ENCODE measurements at places on chromosomes 6 and 20.

DNA sequence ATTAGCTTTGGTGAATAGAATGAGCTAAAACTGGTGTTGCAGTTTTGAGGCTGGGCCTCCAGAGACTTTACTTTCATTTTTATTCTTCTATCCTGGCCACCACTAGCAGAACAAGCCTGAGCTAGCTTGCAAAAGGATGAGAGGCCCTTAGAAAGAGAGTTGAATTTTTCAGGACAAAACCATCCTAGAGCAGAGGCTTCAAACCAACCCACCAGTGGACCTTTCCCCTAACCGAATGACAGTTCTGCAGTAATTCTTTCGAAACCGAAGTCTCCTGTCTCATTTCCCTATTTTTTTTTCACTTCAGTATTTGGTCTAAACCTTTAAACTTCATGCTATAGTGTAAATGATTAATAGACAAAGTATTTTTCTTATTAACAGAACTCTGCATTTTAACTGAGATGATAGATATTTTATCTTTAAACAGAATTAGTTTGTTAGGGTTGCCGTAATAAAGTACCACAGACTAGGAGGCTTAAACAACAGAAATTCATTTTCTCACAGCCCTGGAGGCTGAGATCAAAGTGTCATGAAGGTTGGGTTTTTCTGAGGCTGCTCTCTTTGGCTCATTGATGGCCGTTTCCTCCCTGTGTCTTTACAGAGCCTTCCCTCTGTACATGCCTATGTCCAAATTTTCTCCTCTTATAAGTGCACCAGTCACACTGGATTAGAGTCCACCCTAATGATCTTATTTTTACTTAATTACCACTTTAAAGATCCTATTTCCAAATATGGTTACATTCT is 80.6 kb upstream of the PAK5 start:
- ATAC-seq: no peak

DNA sequence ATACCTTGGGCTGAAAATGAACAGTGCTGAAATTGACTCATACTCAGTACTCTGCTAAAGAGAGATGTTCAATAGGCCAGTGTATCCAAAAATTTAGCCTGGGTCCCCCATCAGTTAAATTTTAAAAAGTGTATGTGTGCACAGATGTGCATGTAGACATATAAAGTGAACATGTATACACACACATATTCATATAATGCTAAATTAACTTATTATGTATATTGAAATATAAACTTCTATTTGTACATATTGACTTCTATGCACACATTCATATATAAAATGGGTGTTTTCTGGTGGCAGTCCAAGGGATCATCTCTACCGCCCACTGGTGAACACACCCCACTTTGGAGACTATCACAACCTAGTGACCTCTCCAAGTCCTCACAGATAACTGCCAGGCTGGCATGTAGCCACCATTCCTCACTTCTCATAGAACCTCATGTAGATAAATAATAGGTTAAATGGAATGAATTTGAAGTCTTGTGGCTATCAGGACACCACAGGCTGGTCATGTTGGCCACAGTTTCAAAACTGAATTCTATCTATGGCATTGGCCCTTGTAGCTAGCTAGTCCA is 8.8 kb downstream of the SLC22A16 start:
- no peak for ATAC-seq

GRCh38 chr6:89963391-89963790 is 69.1 kb downstream of the GJA10 start:
- ATAC-seq: no peak

- ATAC-seq: no peak
Measured at GRCh38 chr20:61230166-61230565, 21.9 kb upstream of the CDH4 start.

- ATAC-seq: peak; percentile 78
Measured at GRCh38 chr20:47440857-47441773, 60.6 kb upstream of the NCOA3 start.

GRCh38 chr6:122800906-122801305 is 11.8 kb downstream of the SMPDL3A start:
- no peak for ATAC-seq

GRCh38 chr20:3262566-3262965 is 23.6 kb upstream of the SLC4A11 start:
- ATAC-seq: no peak

GRCh38 chr6:50112981-50113857 is 63.5 kb upstream of the DEFB112 start:
- ATAC-seq: no peak

- peak; percentile 63 for ATAC-seq
Measured at GRCh38 chr6:36701401-36701991, 3.9 kb downstream of the RAB44 start.

DNA sequence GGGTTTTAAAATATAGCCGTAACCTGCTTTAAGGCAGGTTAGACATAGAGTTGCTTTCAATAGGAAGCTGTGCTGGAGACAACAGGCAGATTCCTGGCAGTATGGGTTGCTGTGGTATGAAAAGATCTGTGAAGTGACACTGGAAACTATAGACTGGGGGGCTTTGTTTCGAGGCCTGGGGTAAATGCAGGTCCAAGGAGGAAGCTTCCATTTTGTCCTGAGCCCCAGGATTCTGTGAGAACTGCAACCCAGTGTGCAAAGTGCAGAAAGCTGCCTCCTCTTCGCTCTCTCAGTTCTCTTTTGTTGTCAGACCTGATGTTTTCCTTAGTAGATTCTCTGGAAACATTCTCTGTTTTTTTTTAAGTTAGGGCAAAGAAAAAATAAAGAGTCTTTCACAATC is 86.9 kb downstream of the LYRM4 start:
- peak; percentile 31 for ATAC-seq

DNA sequence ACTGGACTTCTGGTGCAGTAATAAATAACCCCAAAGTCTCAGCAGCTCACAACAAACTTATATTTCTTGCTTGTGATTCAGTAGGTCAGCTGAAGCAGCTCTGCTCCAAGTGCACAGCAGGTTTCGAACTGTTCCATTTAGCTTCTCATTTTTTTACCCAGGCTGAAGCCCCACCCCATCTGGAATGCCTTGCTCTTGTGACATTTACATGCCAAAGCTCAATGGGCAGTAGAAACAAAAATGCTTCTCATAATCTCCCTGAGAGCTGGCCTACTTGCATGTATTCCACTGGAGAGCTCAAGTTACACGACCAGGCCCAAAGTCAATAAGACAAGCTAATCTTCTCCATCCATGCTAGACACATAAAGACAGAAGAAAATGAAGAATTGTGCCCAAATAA is 165.2 kb downstream of the HAO1 start:
- ATAC-seq: no peak

DNA sequence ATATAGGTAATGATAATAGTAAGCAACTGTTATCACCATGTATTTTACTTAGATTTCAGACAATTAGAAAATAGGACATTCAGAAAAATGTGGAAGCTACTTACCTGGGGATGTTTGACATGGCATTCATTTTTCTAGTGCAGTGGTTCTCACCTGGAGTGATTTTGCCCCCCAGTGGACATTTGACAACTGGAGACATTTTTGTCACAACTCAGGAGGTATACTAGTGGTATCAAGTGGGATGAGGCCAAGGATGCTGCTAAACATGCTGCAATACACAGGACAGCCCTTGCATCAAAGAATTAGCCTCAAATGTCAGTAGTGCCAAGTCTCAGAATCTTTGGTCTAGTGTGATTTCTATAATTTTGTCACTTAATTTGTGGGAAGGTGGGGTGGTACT is 36.1 kb downstream of the NUS1 start:
- no peak for ATAC-seq

GRCh38 chr6:38570750-38571149 is 69.0 kb downstream of the BTBD9 start:
- peak; percentile 55 for ATAC-seq

DNA sequence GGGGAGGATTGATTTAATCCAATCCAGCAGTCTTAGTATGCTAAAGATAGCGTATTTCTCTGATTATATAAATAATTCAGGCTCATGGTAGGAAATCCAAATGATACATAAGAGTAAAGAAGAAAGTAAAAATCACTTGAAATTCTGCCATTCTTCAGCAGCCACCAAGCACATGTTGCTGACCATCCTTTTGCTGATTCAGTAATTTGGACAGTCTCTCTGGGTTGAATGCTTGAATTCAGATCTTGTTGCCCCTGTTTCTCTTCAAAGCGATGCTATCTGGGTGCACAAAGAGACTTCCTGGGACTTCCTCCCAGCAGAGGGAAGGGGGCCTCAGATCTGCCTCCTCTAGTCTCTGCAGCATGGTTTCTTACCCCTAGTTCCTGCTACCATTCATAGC is 609.1 kb downstream of the UTRN start:
- no peak for ATAC-seq

DNA sequence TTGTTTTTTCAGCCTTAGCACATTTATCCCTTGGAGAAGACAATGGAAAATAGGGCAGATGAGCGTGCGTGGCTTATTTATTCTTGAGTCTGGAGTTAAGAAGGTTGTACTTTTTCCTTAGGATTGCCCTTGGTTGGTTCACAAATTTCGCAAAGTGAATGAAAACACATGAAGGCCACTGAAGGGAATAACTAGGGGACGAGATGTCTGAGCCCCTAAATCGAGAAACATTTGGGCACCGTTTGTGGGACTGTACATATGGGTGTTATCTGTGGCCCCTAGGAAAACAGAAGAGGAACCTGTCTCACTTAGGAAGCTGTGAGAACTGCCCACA is 19.4 kb upstream of the TRIM27 start:
- ATAC-seq: no peak

GRCh38 chr6:107819964-107820337 is 4.2 kb downstream of the SCML4 start:
- ATAC-seq: peak; percentile 48

DNA sequence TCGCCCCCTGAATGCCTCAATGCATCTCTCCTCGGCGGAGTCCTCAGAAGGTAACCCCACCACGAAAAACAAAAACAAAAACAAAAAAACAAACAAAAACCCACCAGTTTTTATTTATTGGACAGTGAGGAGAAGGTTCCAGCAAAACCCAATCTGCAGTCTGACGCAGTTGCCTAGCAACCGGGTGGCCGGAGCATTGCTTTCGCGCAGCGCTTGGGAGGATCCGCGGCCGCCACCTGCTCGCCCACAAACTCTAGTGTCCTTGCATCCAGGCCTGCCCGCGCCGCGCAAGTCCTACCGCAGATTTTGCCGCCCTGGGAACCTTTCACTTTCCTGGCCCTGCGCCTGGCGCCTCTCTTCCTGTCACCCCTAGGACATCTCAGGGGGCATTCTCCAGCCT is 17.6 kb downstream of the TFAP2B start:
- ATAC-seq: no peak

DNA sequence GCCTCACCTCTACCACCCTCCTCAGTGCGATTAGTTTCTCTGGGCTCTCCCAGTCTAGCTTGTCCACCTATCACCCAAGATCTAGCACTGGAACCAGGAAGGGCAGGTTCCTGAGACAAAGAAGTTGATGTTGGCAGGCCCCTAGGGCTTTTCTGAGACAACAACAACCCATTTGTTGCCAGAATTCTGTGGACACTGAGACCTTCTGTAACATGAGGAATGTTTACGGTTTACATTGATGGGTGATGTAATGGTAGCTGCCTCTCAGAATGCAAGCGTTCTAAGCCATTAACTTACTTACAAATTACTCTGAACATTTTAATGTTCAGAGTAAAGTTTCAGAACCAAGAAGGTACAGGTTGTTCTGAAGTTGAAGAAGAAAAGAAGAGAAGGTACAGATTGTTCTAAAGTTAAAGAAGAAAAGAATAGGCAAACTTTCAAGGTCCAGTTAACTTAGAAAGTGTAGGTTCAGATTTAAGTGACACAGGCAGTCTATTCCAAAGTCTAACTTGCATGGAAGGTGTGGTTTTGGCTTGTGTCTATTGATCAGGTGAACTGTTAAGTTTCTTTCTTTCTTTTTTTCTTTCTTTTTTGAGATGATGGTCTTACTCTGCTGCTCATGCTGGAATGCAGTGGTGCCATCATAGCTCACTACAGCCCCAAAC is 3.7 kb upstream of the MED23 start:
- ATAC-seq: no peak

DNA sequence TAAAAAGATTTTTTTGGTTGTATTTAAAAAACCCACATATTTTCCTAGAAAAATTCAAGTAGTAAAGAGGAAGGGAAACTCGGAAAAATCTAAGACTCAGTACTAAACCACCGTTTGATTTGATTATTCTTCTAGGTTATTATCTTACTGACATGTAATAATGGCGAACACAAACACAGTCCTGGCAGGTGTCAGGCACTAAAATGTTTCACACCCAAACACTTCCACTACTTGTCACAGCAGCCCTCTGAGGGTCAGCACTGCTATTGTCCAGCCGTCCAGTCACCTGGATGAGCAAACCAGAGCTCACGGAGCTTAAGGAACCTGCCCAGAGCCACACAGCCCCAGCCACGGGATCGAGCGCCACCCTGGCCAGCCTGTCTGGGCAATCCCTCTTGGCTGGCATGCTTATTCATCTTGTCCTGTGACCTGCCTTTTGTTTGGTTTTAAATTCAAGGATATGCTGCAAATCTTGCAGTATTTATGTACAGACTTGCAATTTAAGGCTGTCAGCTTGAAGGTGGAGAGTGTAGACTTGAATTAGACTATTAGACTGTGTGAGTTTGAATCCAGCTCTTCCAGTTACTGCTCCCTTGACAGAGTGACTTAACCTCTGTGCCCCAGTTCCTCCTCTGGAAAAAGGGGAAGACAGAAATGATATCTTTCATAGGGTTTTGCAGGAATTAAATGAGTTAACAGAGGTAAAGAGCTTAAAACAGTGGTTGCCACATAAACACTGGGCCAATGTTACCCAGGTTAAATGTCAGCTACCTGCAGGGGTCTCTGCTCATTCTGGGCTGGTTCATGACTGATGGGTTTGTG is 82.2 kb downstream of the CDYL start:
- no peak for ATAC-seq

GRCh38 chr6:136604928-136605510 is 54.8 kb upstream of the MAP7 start:
- no peak for ATAC-seq

GRCh38 chr6:125884634-125885371 is 71.8 kb upstream of the HINT3 start:
- no peak for ATAC-seq

DNA sequence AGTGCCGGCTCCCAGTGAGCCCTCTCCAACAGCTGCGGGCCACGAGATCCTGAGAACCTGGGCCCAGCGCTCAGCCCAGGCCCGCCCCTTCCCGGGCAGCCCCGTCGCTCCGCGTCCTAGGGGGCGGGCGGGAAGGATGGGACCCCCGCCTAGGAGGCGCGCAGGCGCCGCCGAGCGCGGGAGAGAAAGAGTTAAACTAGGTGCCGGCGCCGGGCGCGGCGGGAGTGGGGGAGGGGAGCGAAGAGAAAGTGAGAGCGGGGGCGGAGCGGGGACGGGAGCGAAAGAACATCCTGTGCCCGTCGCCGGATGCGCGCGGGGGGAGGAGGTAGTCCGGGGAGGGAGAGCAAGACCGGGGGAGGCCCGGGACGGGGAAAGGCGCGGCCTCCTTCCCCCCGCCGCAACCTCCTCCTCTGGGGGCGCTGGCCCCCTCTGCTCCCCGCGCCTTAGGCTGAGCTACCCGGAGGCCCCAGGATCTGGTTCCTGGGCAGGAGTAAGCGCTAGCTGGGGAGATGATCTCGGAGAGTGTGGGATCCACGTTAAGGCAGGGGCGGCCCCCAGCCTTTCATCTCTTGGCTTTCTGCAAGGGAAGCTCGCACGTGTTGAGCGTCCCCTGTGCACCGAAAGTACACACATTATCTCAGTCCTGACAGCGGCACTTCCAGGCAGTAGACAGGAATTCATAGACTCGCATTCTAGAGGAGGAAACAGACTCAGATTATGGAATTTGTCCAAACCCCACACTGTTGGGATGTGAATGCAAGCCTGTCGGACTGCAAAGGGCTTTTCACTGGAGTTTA is 4.9 kb upstream of the ARMC12 start:
- peak; percentile 67 for ATAC-seq

Data from SK-N-SH treated with all-trans-retinoic acid at 6 μM for 48 hours (cell line).